ENCODE measurements at places on chromosomes 7 and 10.

- DNase-seq: no peak
These were observed 75.1 kb downstream of the DGKI start for GRCh38 chr7:137771679-137772078.

DNA sequence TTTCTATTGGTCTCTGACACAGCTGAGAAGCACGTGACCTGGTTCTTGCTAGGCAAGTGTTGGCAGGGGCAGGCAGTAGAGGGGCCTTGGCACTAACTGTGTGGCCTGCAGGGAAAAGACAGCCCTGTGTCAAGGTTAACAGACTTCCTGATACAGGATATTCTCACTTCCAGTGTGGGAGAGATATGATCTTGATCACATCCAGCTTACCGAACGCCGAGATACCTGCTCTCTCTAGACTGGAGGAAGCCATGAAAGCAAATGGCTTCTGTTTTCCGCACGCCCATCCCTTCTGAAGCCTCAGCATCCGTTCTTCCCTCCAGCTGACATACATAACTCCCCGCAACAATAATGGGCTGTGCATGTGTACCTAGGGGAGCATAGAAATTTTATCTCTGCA, 79.4 kb downstream of the VSTM4 start:
- DNase-seq: peak; percentile 4

DNA sequence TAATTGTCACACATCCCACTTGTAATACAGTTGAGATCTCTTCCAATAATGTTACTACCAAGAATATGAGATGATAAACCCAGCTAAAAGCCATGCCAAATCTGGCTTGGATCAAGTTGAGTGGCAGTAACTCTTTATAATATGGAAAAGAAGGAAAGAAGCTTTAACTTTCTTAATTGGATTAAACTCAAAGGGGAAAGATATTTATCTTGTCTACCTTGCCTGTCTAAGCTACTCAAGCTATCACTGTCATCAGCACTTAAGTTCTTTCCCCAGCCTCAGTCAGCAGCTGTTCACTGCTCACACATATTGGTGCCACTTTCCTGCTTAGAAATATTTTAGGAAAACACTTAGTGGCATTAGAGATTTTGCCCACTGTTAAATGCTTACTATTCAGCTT, 350.7 kb downstream of the IPMK start:
- DNase-seq: no peak

DNA sequence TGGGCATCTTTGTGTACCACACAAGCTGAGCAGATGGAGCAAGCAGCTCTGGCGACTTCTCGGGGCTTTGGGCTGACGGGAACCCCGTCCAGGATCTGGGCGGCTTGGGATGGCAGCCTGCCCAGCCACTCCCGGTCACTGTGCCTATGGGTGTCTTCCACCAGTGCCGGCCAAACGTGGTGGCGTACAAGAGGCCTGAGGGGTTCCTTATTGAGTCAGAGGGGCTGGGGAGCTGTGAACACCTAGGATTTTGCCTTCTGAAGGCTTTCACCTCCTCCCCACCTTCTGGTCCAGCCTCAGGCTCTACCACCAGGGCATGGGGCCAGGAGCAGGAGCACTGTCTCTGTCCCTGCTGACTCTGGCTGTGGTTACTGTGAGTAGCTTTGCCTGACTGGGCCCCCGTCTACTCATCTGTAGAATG, 71.8 kb upstream of the PPIF start:
- DNase-seq: no peak

DNA sequence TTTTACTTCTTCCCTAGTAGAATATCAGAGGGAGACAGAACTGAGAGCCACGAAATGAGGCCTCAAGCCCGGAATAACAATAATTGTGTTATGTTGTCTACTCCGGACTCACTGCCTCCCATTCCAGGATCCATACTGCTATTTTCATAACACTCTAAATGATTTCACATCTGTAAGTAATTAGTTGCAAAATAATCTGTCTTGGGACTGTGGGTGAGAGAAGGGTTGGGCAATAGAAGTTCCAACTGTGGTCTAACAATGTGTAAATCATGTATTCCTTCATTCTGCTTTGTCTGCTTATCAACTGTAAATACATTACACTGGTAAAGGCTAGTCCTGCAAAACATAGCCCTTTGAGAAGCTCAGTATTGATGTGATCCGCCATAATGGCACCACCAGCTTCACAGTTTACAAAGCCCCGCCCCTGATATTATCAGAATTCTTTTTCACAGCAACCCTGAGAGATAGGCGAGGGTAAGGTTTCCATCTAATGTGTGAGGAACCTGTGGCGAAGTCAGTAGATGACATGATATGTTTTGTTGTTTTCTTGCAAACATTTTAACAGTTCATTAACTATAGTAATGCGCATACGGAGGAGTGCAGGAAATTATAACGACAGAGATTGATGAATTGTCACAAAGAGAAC, 265.7 kb upstream of the BMPER start:
- DNase-seq: no peak

GRCh38 chr10:112842832-112843360, 107.2 kb upstream of the TCF7L2 start:
- DNase-seq: no peak

DNA sequence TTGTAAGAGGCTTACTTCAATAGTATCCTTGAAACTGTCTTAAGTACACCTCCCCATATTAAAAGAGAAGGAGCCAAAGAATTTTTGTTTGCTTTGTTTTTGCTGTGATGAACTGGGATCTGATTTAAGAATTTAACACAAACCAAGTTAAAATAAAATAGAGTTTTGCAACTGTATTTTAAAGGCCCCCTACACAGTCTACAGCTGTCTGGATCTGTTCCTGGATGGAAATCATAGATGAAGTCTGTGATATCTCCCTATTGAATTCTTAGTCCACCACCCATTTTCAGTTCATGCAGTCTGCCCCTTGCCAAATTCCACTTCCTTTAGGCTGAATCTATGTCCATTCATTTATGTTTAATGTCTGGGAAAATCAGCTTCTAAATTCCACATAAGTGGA, 169.8 kb upstream of the MEOX2 start:
- DNase-seq: no peak

DNA sequence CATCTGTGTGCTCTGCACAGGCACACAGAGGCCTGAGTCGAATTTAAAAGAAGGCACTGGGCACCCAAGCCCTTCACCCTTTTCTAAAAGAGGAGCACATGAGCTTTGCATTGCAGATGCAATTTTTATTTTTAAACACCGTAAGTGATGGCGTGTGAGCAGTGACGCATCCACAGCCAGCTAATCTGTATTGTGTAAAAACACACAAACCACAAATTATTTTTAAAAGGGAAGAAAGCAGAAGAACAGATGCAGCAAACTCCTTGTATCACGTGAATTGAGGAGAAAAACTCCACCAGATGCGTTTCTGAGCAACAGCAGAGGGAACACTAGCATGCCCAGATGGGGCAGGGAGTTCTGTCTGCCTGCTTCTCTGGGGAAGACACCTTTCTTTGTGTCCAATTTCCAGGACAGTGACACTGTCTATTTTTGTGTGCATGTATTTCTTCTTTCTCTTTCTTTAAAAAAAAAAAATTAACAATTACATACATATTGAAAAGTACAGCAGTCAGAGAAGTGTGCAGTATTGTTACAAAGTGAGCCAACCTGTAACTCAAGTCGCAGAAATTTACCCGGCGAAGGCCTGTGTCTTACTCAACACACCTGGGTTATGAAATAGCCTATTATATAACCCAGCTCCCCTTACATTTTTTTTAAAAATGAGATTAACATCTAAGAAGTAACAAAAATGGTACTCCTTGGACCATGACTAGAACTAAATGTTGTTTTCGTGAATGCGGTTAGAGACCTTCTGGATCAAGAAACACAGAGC, 39.2 kb downstream of the EEPD1 start:
- peak; percentile 92 for DNase-seq

DNA sequence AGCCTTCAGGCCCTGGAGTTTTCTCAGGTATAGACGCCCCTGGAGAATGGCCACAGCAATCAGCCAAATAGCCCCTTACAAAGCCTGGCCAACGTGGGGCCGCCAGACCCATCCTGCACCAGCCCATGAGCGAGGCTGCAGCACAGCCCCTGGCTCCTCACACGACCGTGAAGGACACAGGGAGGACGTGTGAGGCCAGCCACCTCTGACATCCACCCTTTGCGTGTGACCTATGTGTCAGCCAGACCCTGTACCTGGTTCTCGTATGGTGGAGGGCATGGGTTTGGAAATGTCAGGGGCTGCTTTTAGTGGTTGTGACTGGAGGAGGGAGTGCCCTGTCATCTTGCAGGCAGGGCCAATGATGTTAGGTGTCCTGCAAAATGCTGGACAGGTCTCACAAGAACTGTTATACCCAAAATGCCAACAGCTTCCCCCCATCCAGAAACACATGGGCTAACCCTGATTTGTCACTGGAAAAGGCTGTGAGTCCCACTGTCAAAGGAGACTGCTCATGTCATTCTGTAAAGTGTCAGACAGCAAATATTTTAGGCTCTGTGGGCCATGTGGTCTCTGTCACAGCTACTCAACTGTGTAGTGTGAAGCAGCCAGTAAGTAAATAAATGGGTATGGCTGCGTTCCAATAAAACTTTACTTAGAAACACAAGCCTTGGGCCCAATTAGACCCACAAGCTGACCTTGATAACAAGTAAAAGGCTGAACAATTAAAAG, 30.0 kb downstream of the NOD1 start:
- DNase-seq: no peak
